Stimulated activated CD4-positive, alpha-beta T cell treated with anti-CD3 and anti-CD28 coated beads, Interleukin-15, amount 100 ng/mL, for 48 hours (primary cell): ENCODE measurements at places on chromosomes 5 and 9.

DNA sequence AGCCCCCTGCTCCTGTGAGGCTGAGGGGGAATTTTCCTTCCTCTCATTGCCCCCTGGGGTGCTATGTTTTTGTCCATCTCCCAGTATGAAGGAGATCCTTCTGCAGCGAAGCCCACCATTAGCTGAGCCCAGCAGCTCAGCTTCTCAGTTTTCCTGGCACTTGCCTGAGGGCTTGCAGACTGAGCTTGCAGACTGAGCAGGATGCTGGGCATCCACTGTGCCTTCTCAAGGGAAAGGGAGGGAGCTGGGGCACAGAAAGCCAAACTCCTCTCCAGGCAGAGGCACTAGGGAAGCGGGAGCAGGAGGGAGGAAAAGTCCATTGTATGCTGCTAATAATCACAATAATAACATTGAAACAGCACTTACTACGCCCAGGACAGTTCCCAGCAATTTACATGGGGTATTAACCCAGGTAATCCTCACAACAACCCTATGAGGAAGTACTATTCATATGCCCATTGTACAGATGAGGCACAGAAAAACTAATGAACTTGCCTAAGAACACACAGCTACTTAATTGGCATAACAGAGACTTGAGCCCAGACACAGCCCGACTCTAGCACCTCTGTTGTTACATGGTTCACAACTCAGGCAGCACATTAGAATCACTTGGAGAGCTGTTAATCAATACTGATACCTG is 86.9 kb upstream of the SSBP2 start:
- no peak for DNase-seq

- no peak for DNase-seq
Measured at GRCh38 chr9:75709698-75710097, 180.8 kb upstream of the PCSK5 start.

DNA sequence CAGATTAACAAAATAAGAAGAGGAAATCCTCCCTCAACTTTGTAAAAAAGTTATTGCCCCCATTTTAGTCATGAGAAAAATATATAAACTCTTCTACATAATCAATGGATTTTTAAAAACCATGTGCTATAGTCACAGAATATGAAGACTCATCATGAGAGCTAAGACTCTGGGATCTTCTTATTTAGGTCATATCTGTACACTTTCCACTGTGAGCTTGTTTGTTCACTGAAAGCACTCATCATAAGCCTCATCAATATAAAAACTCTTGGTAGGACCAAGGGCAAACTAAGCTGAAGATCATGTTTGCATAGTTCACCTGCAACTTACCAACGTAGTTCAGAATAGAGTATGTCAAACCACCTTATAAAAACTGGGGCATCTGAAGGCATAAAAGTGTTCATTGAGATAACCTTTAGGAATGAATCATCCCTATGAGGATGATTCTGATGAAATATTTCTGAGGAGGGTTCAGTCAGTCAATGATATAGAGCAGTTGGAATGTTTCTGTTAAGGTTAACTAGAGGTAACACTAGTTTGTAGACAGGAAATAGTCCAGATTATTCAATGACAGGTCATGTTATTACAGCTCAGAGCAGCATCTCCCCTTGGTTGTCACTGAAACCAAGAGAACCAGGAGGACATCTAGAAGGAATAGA is 289.9 kb upstream of the SMC2 start:
- no peak for DNase-seq

DNA sequence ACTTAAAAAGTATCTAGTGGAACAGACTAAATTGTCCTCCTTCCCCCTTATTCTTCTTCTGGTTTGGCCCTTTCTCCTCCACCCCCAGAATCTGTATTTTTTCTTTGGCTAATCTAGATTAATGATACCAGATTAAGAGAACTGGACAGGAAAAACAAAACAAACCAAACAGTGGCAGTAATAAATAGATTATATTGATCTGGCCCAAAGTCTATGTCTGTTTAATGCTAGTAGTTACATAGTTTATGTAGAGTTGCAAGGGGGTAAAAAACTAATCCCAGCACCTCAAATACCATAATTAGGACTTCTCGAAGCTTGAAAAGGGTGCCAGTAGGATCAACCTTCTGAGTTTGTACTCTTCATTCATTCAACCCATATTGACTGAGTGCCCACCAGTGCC is 104.5 kb downstream of the ARL15 start:
- DNase-seq, result no peak

- DNase-seq, result peak; percentile 72
Measured at GRCh38 chr5:73160239-73160671, 12.7 kb upstream of the TMEM174 start.

DNA sequence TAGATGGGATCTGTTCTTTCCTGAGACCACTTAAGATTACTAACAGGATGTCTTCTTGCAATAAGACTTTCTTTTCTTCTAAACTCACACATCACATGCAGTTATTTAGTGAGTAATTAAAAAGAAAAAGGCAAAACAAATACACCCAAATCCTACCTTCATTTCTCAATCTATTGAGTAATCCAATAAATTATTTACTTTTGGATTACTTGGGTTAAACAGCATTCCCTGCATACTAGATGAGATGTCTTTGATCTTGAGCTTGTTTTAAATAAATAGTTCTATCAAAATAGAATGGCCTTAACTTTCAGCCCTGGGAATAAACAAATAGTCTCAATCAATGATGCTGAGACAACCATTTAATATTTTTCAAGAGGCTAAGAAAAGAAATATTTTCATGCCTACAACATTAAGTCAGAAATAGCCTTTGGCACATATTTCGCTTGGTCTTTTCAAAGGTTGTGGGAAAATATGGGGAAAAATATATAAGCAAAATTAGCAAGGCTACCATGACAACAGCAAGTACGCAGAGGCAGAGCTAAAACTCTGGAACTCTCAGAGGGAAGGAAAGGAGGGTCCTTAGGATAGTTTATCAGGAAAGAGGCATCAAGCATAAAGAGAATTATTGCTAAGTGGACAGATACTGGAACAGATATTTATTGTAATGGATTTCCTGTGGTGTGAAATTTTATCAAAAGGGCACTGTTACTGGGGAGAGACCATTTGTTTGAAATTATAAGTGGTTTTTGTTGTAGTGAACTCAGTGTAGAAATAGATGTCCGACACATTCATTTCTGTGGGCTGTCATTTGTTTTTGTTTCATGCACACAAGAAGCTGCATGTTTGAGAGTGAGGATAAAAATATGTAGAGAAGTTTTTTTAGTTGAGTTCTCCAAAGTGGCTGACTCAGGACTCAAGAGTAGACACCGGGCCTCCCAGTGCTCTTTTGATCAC is 70.2 kb upstream of the CDH6 start:
- DNase-seq, result no peak
